ENCODE measurements at places on chromosomes 5 and 9.
A peak's percentile ranks its signal among the peaks of the same experiment; 100 is the strongest.

- DNase-seq: no peak
Measured at GRCh38 chr9:109745335-109746283, 34.4 kb upstream of the PALM2AKAP2 start.

DNA sequence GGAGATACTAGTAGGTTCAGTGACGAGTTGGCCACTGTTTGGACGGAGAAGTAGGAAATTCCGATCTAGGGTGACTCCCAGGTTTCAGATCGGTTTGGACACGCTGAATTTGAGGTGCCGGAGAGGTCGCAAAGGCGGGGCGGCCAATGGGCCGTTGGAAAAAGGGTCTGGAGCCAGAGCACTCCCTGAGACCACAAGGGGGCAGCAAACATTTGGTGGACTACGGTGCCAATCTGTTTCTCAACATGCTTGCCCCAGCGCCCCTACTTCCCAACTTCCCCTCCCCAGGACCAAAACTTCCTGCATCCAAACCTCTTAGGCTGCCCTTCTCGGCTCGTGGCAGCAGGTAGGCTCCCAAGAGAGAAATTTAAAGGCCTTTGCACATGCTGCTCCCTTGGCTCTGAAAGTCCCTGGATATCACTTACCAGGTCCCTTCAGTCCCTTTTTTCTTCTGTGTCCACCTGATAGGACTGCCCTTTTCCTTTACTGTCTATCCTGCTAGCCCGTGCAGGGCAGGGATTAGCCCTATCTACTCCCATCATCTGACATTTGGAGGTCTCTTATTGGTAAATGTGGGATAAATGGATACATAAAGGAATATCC is 992 bp upstream of the RPP25L start:
- peak; percentile 82 for DNase-seq

DNA sequence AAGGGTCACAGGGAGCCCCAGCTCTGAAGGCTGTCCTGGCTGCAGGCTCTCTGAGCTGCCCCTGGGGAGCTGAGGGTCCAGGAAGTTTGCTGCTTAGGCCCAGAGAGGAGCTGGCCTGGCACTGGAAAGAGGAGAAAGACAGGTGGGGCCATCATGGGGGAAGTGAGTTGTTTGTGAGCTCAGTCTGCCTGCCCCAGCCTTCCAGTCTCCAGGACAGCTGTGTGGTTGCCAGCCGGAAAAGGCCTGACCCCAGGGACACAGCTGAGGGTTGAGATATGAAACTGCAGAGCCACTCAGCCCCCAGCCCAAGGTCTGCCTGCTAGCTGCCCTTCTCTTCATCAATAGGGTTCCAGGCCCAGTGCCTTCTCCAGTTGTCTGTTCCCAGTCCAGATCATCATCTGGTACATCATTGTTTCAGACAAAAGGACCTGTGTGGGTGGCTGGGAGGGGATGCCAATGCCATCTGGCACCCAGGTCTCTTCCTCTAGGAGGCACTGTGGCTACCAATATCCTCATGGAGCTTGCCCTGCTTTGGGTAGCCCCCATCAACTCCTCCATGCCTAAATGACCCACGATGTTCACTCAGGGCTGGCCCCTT is 4.3 kb upstream of the DDX41 start:
- DNase-seq: no peak

DNA sequence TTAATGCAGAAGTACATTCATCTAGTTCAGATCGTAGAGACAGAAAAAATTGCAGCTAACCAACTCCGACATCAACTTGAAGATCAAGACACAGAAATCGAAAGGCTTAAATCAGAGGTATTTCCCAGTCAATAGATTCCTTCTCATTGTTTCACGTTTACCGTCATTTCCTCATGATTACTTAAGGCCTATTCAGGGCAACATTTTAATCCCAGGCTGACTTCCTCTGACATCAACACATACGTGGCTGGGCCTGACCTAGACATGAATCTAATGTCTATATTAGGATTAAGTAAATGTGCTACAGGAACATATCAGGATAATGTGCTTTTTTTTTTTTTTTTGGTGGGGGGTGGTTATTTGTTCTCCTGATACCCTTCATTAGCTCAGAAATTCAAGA is 107.9 kb downstream of the RASGRF2 start:
- no peak for DNase-seq

DNA sequence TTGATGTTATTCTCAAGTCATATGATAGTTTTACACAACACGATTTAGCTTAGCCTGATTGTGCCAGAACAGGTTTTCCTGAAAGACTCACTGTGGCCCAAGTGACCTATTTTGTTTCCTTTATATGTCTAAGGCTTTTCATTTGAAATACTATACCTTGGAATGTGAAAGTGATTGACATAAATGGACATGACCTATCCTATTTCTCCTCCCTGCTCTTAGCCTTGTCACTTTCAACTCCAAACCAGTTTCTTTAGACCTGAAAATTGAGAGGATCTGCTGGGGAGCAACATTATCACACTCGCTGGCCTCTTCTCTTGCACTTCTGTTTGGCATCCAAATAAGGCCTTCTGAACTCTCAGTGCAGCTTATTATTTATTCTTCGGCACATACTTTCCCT is 496.8 kb downstream of the MAT2B start:
- DNase-seq: no peak

DNA sequence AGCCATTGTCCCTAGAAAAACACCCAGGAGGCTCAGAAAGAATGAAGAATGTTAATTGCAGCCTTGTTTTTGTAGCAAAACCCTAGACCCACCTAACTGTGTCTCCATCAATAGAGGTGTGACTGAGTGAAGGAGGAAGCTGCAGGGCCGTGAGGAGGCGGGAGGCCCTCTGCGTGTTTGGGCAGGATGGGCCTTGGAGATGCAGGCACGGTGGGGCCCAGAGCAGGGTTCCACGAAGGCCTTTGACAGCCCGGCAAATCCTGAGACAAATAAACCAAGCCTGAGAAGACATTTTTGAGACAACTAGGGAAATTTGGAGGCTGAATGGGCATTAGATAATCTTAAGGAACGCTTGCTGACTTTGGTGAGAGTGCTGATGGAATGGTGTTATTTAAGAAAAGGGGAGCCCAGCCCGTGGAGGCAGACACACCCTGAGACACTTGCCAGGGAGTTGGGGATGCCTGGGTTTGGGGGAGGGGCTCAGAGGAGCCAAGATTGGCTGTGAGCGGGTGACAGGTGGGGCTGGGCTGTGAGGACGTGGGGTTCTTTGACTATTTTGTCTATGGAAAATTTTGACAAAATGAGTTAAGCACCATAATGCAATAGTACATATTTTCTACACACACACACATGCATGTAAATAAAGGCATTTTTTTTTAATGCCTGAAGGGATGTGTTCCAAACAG is 48.8 kb downstream of the BARX1 start:
- DNase-seq: no peak

DNA sequence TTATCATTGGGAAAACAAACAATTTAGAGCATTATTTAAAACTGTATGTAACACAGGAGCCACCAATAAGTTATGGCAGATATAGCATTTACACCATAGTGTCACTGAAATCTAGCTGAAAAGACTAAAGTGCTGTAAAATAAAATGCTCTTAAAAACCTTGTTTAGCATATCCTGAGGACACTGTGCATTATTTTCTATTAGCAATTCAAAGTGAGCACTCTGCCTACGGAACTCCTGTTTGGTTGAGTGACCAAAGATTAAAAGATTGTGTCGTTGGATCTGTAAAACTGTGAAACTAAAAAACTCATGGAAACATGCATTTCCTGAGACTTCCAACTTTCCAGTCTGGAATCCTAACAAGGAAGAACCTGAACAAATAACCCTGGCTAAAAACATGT is 95.9 kb upstream of the C6 start:
- DNase-seq: no peak

DNA sequence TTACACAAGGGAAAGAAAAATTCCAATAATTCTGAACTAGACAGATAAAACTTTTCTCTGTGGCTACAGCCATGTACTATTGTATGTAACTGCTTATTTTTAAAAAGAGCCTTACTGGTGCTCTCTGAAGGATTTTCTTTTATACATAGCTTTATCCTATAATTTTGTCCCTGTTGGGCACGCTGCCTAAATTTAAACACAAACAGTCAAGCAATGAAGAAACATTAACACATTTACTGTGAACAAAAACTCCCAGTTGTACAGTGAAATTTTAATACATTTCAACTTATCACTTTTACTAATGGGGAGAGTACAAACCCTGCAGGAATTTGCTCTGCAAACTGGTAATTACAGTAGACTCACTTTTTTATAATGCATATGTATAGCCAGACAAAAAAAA is 273.3 kb downstream of the BNC2 start:
- no peak for DNase-seq

GRCh38 chr5:174755106-174755505 is 30.7 kb downstream of the MSX2 start:
- DNase-seq: peak; percentile 19

DNA sequence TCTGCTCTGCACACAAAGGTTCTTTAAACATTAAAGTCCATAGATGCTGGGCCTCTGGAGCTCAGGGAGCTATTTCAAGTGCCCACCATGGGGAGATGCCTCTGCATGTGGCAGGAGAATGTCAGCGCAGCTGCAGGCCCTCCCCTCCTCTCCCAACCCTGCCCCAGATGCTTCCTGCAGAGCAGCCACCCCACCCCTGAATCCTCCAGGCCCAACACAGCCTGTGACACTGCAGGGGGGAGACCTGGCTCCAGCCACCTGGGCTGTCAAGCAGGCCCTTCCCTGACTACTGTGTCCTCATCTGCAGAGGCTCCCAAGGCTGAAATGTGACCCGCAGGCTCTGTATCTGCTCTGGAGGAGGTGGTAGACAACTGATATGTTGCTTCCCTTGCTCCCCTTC is 213.9 kb downstream of the GABBR2 start:
- no peak for DNase-seq

DNA sequence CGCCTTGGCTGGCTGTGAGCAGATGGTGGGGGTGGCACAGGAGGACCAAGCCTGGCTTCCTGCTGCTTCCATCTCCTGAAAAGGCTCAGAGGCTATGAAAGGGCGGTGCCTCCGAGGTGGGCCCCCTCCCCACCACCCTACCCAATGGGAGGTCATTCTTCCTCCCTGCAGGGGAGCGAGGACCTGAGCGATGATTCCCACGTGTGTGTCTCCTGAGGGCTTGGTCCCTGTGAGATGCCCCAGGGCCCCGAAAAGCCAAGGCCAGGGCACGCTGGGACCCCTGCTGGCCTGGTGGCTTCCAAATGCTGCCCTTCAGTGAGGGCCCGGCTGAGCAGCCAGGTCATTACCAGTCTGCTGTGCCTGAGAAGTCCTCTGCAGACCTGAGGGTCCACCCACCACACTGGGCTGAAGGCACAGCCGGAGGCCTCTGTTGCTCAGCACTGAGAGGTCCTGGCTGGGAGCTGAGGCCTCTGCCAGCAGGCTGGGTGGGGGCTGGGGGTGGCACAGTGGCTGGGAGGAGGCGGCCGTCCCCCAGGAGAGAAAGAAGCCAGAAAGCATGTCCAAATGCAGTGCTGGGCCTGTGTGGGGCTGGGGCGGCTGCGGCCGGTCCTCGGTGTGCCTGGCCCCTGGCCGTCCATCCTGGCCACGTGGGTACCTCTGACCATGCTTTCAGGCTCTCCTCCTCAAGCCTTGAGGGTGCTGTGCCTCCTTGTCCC is 14.0 kb upstream of the SLC6A19 start:
- no peak for DNase-seq

DNA sequence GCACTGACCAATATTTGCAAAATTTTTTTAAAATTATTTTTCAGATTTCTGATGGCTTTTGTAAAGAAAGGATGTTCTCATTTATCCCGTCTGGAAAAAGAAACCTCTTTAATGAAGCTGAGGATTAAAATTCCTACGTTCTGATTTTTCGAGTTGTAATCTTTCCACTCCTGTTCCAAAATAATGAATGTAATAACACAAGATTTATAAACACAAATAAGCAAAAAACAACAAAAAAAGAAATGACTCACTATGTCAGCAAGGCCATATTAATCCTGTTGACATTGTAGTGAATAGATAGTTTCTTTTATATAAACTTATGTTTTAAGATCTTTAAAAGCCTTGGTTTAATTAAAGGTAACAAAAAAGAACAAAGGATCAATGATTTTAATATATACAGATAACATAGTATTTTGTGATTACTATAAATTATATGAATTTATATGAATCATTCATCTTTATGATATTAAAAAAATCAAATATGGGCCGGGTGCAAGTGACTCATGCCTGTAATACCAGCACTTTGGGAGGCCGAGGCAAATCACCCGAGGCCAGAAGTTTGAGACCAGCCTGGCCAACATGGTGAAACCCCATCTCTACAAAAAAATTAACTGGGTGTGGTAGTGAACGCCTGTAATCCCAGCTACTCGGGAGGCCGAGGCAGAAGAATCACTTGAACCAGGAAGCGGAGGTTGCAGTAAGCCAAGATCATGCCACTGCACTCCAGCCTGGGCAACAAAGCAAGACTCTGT is 336.6 kb upstream of the DAB2 start:
- no peak for DNase-seq

DNA sequence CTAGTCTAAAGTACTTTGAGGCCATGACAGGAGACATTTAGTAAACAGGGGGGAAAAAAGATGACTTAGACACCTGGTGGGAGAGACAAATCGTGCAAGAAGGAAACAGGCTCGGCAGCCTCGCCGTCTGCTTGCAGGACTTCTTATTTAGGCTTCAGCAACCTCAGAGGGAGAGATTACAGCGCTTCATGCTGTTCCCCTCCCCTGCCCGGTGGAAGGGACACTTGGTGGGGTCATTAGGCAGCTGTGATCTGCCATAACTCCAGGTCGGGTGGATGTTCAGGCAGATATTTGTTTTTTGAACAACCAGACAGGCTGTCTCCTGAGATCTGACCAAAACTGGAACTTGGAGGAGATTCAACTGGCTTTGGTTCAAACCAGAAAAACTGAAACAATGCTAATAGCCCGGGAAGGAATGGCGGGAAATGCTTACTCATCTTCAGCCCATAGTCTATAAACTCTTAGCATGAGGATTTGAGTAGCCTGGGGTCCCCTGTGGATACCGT is 38.1 kb upstream of the CD180 start:
- peak; percentile 80 for DNase-seq

DNA sequence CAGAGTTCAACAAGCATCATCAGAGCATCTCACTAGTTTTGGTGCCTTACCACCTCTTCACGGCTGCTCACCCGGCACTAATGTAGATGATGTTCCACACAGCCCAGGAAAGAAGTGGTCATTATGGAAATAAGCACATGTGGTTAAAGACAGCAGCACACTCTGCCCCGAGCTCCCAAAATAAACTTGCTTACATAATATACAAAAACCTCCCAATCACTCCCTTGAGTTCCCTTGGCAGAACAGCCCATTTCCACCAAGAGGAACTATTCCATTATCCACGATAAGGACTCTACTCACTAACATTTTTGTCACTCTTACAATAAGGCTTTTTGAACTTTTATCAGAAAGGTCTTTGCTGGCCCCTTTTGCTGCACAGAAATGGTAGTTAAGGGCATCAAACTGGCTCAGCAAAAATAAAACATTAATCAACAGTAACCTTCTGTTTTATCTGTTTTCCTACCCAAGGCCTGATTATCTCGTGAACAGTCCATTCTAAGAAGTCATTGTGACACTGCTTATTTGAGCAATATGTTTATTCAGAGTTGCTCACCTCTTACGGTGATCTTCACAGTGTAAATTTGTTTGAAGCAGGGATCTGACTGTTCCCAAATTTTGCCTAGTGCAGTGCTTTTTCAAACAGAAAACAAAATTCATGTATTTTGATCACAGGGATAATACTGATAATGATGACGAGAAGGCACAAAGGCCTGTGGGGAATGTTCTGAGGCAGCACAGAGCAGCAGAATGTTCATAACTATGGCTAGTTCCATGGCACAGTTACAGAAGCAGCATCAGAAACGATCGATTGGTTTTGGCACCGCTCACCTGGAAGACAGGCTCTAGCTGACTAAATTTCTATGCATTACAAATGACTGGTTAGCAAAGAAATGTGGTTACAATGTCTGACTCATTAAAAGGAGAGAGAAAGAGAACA is 399.8 kb upstream of the PIK3R1 start:
- no peak for DNase-seq

Measured in EL (cell line).